ENCODE measurements at places on chromosomes 1 and 21. TPM values are rescaled to one million over a fixed set of nuclear protein-coding genes. Genes with fewer than 3 reads are reported as not detected.

GRCh38 chr1:203034422-203035110, 8.3 kb downstream of the PPFIA4 start:
- no peak for DNase-seq

The FCER1G gene
- polyA plus RNA-seq = 14.4 TPM

The TEDDM1 gene
- not detected for polyA plus RNA-seq

The CAPZB gene
- polyA plus RNA-seq = 248 TPM

Measured in right renal cortex interstitium (tissue), 3 donors.